ENCODE measurements at places on chromosomes 5 and 9.

DNA sequence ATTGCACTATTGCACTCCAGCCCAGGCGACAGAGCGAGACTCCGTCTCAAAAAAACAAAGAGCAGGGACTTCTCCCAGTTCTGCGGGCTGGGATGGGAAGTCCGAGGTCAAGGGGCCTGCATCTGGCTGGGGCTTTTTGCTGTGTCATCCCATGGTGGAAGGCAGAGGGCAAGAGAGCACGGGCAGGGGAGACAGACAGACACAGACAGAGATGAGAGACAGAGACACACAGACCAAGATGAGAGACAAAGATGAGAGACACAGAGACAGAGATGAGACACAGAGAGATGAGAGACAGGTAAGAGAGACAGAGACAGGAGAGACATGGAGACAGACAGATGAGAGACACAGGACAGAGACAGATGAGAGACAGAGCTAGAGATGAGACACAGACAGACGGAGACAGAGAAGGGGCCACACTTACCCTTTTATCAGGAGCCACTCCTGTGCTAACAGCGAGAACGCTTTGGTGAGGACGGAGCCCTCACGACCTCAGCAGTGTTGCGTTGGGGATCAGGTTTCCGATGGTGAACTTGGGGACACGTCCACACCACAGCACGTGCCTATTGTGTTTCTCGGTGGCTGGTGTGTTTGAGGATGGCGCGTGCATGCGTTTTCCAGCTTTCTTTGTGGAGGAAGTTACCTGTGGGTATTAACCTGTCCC, 8.9 kb upstream of the TOR4A start:
- DNase-seq = no peak

DNA sequence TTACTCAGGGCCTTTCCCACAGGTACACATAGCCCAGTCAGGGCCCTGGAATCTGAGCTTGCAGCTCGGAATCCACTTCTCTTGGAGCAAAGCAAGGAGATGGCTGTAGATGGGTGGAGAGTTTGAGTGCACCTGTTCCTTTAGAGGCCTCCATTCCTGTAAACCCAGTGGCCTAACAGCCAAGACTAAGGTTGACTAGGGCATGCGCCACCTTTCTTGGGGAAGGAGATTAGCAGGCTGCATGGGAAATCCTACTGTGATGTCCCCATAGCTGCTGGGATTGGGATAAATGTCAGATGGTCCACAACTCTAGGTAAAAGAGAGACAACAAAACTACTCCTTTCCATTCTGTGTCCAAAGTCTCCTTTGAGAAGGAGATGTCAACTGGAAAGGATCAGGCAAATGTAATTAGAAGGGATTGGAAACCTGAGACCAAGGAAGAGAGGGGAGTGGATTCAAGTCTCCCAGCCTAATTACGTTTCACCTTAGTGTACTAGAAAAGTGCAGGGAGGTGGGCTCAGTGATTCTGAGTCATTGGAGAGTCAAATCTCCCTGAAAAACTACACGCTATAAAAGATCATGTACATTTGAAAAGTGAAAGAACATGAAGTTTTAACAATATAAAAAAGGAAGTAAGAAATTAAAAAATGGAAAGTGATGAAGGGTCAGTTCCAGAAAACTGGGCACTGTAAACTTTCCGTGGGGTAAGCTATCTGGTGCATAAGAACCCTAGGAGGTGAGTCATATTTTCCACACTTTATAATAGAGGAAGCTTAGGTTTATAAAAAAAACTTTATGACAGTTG, 104.2 kb downstream of the SEC61B start:
- no peak for DNase-seq

- DNase-seq = no peak
Measured at GRCh38 chr5:16690243-16690852, 73.6 kb upstream of the RETREG1 start.

DNA sequence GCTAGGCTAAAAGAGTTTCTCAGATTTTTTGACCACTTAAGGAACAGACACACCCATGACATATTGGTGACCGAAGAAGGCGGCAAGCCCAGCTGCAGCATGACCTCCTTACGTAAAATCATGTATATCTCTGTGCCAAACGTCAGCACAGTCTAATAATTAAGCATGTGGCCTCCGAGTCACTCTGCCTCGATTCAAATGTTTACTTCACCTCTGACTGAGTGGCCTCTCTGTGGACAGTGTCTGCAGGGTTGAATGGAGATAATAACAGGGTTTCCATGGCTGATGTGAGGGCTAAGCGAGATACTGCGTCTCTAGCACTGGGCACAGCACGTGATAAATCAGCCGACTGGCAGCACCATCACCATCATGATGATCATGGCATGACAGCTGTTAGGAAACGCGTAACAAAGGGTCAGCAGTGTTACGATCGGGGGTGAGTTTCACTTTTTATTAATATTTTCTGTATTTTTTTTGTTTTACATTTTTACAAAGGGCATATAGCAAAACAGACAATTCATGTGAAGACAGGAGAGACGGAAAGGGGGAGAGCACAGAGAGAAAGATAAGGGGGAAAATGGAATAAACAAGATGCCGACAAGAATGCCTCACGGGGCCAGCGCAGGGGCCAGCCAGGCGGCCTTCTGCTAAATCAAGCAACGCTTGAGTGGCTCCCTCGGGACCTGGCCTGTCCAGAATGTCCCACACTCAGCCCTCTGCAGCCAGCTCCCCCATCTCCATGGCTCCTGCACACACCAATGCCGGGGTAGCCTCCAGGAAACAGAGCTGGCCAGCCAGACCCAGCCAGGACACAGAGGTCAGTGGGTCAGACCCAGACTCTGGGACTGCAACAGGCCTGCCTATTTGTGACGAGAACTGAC, 60.3 kb downstream of the ADAMTS2 start:
- no peak for DNase-seq

DNA sequence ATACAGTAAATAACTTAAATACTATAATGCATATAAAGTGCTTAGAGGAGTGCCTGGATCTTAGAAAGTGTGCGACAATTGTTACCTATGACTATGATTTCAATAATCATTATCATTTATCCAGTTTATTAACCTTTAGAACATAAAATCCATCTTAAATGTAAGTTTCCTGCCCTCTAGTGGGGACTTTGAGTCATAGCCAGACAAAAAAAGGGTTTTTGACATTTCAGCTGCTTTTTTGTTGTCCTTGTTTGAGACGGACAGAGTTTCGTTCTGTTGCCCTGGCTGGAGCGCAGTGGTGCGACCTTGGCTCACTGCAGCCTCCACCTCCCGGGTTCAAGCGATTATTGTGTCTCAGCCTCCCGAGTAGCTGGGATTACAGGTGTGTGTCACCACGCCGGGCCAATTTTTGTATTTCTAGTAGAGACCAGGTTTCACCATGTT, 9.7 kb upstream of the C9orf152 start:
- peak; percentile 19 for DNase-seq

GRCh38 chr5:117657541-117657940, 1082.9 kb upstream of the SEMA6A start:
- DNase-seq = no peak

GRCh38 chr5:143225511-143225910, 178.0 kb downstream of the NR3C1 start:
- DNase-seq = peak; percentile 63

- no peak for DNase-seq
Measured at GRCh38 chr9:31604531-31604930, 779.9 kb upstream of the ACO1 start.

DNA sequence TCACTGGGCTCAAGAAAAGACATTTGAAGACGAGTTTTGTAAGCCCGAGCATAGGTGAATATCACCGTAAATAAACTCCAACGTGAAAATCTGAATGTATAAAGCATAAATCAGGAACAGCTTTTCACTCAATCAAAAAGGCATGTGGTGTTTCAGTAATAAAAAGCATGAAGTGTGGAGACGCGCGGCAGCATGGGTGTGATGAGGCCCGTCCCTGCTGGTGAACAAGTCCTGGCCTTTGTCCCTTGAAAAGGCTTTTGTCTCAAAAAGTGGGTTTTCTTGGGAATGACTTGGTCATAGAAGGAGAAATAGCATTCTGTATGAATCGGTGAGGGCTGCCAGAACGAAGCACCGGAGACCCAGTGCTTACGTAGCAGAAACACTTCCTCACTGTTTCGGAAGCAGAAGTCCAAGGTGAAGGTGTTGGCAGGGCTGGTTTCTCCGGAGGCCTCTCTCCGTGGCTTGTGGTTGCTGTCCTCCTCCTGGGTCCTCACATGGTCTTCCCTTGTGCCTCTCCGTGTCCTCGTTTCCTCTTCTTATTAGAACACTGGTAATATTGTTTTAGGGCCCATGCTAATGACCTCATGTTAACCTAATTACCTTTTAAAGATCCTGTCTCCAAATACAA, 24.9 kb downstream of the ROPN1L start:
- DNase-seq = no peak

- no peak for DNase-seq
Measured at GRCh38 chr9:91310037-91310436, 51.7 kb downstream of the AUH start.

GRCh38 chr9:76395381-76395780, 1.2 kb upstream of the RFK start:
- no peak for DNase-seq

GRCh38 chr5:9721161-9721560, 91.0 kb upstream of the TAS2R1 start:
- no peak for DNase-seq

DNA sequence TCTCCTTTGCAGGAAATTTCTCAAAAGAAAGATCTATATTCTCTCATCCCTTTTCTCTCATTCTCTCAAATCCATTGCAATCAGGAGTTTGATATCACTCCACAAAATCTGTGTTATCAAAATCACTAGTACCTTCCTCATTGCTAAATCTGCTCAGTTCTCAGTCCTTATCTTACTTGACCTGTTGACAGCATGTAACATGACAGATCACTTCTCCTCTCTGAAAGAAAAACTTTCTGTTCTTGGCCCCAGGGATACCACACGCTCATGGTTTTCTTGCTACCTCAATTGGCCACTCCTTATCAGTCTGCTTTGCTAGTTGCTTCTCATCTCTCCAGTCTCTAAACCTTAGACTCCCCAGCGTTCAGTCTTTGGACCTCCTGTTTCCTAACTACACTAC, 22.1 kb downstream of the SRP19 start:
- no peak for DNase-seq

DNA sequence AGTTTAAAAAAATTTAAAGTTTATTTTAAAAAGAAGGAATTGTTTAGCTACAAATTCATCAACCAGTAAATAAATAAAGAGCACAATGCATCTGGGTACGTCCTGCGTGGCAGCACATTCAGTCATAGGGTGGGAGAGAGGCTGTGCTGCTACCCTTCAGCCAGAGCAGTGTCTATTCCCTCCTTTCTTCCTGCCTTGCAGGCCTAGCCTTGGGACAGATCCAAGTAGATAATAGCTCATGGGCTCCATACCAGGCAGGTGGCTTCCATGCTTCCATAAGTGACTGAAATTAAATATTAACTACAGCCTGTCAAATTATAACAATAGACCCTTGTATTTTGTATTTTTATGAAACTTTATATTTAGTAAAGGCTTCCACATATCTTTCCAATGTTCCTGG, 408.3 kb upstream of the RGMB start:
- no peak for DNase-seq

- no peak for DNase-seq
Measured at GRCh38 chr9:35097573-35097972, 1.2 kb upstream of the PIGO start.

GRCh38 chr9:91421128-91421765, 2.4 kb downstream of the NFIL3 start:
- peak; percentile 15 for DNase-seq

GRCh38 chr5:138240650-138241385, 27.7 kb upstream of the CDC23 start:
- DNase-seq = no peak

DNA sequence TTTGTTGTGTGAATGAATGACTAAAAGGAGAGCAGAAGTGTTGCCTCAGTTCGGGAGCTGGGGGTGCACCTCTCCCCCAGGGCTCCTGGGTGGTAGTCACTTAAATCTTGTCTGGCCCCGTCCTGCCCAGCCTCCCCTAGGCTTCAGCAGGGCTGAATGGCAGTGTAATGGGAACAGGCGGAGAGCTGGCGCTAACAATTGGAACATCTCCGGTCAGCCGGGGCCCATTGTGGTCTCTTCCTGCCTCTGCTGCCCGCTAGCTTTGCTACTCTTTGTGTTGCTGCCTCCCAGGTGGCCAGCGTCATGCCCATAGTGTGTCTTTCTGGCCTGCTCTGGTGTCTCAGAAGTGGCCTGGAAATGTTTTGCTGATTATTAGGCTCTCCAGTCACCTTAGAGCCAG, 62.3 kb downstream of the RGS3 start:
- DNase-seq = no peak

GRCh38 chr5:31531543-31531887, 378 bp downstream of the DROSHA start:
- peak; percentile 40 for DNase-seq

GRCh38 chr5:5492087-5492933, 69.8 kb downstream of the ICE1 start:
- DNase-seq = peak; percentile 66

- no peak for DNase-seq
Measured at GRCh38 chr9:136023410-136024225, 62.4 kb upstream of the UBAC1 start.

DNA sequence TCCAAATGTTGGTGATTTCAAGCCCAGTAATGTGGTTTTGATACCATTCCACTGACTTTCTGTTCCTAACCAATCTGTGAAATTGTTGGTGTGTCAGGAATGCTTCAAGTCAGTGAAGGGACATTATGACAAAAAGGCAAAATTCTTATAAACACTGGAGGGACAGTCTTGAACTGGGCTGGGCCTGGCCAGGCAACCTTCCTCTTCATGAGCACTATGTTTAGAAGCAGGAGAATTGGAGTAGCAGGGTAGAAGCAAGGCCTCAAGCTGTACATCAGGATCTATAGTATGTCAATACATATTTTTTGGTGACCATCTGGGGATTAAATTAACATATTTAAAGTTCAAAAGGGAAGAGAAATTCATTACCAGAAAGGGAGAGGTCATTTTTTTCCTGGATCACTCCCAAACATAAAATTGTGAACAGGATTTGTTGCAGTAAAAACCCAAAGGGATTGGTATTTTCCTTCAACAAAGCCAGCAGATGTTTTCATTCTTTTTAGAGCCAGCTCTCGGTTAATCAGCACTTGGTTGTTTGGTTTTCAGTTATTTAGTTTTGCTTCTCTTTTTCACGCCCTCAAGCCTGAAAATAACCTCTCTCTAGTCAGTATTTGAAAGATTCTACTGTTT, 77.9 kb upstream of the PIK3R1 start:
- no peak for DNase-seq

DNA sequence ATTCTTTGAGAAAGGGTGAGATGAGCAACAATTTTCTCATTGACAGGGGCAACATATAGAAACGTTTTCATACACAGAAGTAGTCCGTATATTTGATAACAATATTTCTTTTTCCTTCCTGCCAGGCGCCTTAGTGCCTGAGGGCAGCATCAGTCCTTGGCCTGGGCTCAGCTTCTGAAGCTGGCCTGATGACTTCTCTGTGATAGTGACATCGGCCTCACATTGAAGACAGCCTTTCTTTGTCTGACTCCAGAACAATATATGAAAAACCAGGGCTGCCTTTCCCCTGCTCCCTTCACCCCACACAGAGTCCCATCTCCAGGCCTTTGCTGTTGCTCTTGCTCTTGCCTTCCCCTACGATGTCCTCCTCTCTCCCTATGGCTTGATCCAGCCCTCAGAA, 24.1 kb upstream of the TCOF1 start:
- no peak for DNase-seq

GRCh38 chr5:157076558-157076957, 17.6 kb upstream of the HAVCR1 start:
- no peak for DNase-seq
